ENCODE measurements at places on chromosomes 7 and 10. TPM values are rescaled to one million over a fixed set of nuclear protein-coding genes. Genes with fewer than 3 reads are reported as not detected.

AP5Z1 gene
- 30.6 TPM for total RNA-seq

CLDN4 gene
- 0.13 TPM for total RNA-seq

TRIM74 gene
- 0.06 TPM for total RNA-seq

SPDYE2B gene
- not detected for total RNA-seq

CACUL1 gene
- total RNA-seq, result 26.1 TPM

LBX1 gene
- total RNA-seq, result not detected

KLF14 gene
- not detected for total RNA-seq

LEP gene
- not detected for total RNA-seq

AGAP5 gene
- total RNA-seq, result 2.6 TPM

TMEM178B gene
- total RNA-seq, result 0.06 TPM

GIMAP4 gene
- total RNA-seq, result 0.13 TPM

DMBT1 gene
- total RNA-seq, result 0.06 TPM

TAS2R4 gene
- total RNA-seq, result 0.99 TPM

TMEM229A gene
- 0.13 TPM for total RNA-seq

RGR gene
- not detected for total RNA-seq

TMEM176A gene
- total RNA-seq, result not detected

ACTA2 gene
- total RNA-seq, result 260 TPM

EBF3 gene
- total RNA-seq, result 1.7 TPM

LRIT1 gene
- total RNA-seq, result not detected

NPC1L1 gene
- total RNA-seq, result not detected

INTS15 gene
- 6.3 TPM for total RNA-seq

RAB19 gene
- total RNA-seq, result not detected

AGR2 gene
- total RNA-seq, result not detected

CRTAC1 gene
- total RNA-seq, result not detected

IL6 gene
- total RNA-seq, result 6.7 TPM

DEPP1 gene
- total RNA-seq, result 79.2 TPM

BAMBI gene
- total RNA-seq, result 7.3 TPM

PTTG1IP2 gene
- total RNA-seq, result not detected

DLX5 gene
- total RNA-seq, result not detected

MLXIPL gene
- total RNA-seq, result not detected

ABCB1 gene
- total RNA-seq, result 3.9 TPM

ZSCAN25 gene
- total RNA-seq, result 8.8 TPM

Data from aortic smooth muscle cell (primary cell).